Stimulated activated CD4-positive, alpha-beta T cell treated with anti-CD3 and anti-CD28 coated beads, Interleukin-1b, Interleukin-23, amount 100 ng/mL, for 1 hour (primary cell): ENCODE measurements at places on chromosomes 11 and 22.
A peak's percentile ranks its signal among the peaks of the same experiment; 100 is the strongest.

DNA sequence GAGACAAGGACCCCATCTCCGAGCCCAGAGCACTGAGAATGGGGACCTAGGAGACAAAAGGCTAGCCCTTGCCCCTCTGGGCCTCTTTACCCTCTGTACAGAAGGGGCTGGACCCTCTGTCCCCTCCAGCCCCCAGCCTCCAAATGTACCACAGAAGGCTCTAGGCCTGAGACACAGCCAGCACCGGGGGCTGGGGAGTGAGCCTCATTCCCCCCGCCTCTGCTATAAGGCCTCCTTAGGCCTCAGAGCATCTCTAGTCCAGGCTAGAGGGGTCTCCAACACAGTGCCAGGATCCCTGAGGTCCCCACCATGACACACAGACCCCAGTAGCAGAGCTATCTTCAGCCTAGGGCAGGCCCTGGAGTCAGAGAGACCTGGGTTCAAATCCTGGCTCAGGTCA is 4.8 kb downstream of the SMTN start:
- DNase-seq: no peak

DNA sequence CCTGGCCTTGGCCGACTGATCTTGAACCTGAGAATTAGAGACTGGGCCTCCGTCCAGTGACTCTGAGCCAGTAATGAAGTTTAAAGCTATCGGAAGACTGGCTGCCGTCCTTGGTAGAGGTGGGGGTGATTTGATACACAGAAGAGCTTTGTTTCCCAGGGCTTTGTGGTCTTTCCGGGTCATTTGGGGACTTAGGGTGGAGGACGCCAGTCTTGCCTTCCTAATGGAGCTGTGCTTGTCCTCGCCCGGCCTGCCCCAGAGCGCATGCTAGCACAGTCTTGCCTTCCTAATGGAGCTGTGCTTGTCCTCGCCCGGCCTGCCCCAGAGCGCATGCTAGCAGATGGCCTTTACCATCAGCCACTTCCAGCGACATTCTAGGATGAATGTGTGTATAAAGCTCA is 65.8 kb downstream of the ST3GAL4 start:
- DNase-seq: no peak

GRCh38 chr11:63767267-63767564 is 1.4 kb downstream of the ZFTA start:
- no peak for DNase-seq

GRCh38 chr22:37433786-37434185 is 6.5 kb upstream of the ELFN2 start:
- DNase-seq: no peak

GRCh38 chr11:20754933-20755332 is 85.5 kb downstream of the NELL1 start:
- no peak for DNase-seq

- DNase-seq: no peak
Observed at GRCh38 chr22:46036558-46037408, 59.8 kb upstream of the WNT7B start.

- no peak for DNase-seq
Observed at GRCh38 chr11:130454491-130455252, 6.2 kb downstream of the ADAMTS15 start.

GRCh38 chr22:48883211-48883960 is 944.3 kb downstream of the BRD1 start:
- DNase-seq: no peak

DNA sequence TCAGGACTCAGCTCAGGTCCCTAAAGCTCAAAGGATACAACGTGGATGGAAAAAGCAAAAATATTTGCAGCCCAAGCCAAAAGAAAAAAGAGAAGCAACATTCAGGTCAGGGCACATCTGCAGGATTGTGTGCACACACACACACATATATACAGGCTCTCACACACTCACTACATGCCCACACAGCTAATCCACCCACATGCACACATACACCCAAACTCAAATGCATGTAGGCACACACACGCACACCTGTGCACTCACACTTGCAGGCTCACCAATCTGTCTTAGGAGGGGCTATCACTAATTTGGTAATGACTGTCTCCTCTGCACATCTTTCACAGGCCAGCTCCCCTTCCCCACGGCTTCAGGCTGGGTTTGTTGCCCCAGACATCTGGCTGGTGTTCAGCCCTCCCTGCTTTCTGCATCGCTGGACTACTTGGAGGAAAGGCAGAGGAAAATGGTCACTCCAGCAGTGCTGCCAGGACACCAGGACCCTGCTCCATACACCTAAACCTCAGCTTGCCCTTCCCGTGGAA is 103.6 kb upstream of the DRD2 start:
- DNase-seq: no peak

- DNase-seq: no peak
Observed at GRCh38 chr11:112394304-112394703, 133.6 kb upstream of the PLET1 start.

GRCh38 chr11:47550288-47551047 is 2.5 kb downstream of the CELF1 start:
- DNase-seq: no peak

DNA sequence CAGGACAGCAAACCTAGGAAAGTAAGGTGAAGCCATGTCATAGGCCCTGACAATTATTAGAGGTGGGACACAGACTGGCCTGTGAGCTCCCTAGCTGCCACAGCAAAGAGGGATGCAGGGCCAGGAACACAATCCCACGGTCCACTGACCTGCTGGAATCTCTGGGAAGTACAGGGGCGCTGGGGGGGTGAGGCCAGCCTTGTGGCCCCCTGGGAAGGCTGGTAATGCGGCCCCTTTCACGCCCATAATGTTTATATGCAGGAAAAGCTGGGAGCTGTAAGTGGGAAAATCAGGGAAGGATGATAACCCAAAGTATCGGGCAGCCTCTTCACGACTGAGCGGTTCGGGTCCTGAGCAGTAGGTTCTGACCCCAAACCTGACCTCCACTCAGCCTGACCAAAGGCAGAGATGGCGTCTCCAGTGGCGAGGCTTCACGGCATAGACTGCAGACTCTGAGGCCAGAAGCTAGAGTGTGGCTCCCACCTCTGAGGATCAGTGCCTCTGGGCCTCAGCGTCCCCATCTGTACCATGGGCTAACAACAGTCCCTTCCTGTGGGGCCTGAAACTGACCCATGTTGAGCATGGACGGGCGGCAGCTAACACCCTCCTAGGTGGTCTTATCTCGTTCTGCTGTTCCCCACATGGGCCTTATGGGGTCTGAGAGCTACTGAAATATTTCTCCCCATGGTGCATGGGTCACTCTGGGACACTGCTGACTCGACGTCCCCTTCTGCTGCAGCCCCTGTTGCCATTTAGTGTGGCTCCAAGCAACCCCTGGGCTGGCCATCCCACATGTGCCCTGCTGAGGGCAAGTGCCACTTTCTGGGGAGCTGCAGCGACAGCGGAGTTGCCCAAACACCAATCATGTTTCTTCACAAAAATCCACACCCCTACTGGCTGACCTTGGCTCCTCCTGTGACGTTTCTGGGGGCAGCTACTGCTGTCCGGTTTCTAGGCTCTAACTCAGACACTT is 101.8 kb downstream of the PHF21B start:
- DNase-seq: no peak

DNA sequence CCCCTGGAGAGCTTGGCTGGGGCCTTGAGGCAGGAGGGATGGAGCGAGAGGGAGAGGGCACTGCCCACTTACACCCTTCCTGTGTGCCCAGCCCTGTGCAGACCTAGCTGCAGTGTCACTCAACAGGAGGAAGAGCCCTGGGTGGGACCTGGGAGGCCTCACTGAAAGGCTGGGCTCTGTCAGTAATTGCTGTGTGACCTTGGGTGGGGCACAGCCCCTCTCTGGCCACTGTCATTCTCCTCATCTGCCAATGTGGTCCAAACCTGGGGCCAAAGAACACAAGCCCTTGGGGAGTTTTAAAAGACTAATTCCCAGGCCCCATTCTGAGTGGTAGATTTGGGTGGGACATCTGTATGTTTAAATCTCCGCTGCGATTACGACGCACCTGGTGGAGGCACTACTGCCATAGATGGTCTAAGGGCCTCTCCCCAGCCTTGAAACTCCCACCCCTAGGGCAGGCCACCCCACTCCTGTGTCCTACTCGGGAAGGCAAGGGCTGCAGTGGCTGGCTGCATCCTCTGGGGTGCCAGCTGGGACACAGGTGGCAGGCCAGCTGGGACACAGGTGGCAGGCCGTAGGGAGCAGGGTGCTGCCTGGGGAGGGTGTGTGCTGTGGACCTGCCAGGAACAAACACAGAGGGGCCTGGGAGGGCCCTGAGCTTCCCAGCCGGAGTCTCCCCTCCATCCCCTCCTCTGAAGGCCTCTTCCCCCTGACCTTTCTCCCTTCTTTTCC is 12.3 kb upstream of the SOX10 start:
- DNase-seq: no peak

- no peak for DNase-seq
Observed at GRCh38 chr22:44193535-44193891, 12.8 kb downstream of the PARVG start.

- no peak for DNase-seq
Observed at GRCh38 chr22:36411589-36412258, 24.0 kb upstream of the MYH9 start.

GRCh38 chr11:61542705-61543104 is 34.2 kb downstream of the LRRC10B start:
- no peak for DNase-seq

DNA sequence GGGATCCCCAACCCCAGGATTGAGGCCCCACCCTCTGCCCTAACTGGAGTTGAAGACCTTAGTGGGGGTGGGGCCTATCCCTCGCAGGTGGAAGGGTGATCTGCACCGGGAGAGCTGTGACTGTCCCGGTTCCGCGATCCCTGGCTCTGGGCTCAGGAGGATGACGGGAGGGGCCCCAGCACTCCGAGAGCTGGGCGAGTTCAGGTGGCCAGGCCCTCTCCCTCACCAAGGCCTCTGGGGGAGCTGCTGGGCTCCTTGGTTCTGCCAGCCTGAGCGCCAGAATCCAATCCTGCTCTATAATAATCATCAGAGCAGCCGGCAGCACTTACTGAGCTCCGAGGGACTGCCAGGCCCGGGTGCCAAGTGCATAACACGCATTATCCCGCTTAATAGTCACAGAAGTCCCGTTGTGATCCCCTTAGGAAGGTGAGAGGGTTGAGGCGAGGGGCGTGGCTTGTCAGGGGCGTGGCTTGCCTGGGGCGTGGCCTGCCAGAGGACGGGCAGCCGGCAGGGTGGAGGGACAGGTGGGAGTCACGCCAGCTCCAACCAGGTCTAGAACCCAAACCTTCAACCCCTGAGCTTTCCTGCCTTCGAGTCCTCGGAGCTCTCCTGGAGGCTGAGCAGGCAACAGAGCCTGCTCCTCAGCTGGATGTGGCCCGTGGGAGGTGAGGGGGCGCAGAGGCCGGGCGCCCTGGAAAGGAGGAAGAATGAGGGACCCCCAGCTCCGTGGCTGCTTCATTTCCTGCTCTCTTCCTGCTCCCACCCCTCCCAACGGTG is 7.3 kb upstream of the SYT7 start:
- DNase-seq: peak; percentile 15

GRCh38 chr11:88167853-88168252 is 7.4 kb downstream of the RAB38 start:
- no peak for DNase-seq

GRCh38 chr11:3094223-3094824 is 37.1 kb upstream of the CARS1 start:
- DNase-seq: no peak

- DNase-seq: no peak
Observed at GRCh38 chr11:18641677-18642076, 7.5 kb upstream of the SPTY2D1 start.

DNA sequence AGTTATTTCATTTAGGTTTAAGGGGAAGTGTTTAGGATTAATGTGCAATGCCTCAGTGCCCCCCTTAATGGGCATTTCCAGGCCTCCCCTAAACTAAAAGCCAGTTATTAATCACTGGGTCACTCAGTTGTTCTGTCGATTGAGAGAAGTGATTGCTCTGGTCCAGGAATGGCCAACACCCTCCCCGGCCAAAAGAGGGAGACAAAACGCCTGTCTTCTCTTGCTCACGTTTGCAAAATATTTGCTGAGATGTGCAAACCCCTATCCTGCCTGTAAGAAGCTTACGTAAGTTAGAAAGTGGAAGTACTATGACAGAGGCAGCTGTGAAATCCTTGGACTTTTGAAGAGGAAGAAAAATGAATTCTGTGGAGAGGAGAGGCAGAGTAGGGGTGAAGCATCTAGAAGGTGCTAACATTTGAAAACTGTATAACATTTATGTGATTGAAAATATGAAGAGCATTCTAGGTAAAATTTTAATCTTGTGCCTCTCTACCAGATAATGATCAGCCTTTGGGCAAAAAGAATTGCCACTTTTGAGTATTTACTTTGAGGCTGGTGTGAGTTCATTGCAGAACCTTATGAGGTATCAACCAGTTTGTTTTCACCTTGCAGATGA is 37.7 kb downstream of the NTM start:
- no peak for DNase-seq

- no peak for DNase-seq
Observed at GRCh38 chr11:121207485-121208115, 85.0 kb upstream of the SC5D start.

GRCh38 chr11:121059605-121060004 is 35.7 kb downstream of the TBCEL start:
- no peak for DNase-seq

DNA sequence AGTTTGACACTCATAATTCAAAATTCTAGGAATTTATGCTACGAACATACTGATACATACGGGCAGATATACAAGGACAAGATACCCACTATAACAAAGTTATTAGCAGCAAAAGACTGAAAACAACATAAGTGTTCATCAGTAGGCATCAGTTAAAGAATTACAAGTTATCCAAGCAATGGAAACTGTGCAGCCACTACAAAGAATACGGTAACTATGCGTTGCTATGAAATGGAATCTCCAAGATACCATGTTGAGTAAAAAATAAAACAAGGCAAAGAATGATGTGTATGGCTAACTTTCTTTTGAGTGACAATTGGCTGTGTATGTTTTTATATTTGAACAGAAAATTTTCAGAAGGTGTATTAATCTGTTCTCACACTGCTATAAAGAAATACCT is 151.7 kb downstream of the ADAMTS15 start:
- no peak for DNase-seq

- DNase-seq: no peak
Observed at GRCh38 chr11:35292279-35292678, 127.1 kb downstream of the SLC1A2 start.

GRCh38 chr11:121488170-121488569 is 35.4 kb upstream of the SORL1-AS1 start:
- DNase-seq: no peak

- no peak for DNase-seq
Observed at GRCh38 chr11:26070714-26071380, 261.1 kb upstream of the ANO3 start.

GRCh38 chr11:113638376-113638775 is 67.7 kb downstream of the TMPRSS5 start:
- DNase-seq: no peak

GRCh38 chr11:111081021-111081511 is 164.5 kb upstream of the POU2AF2 start:
- DNase-seq: no peak

DNA sequence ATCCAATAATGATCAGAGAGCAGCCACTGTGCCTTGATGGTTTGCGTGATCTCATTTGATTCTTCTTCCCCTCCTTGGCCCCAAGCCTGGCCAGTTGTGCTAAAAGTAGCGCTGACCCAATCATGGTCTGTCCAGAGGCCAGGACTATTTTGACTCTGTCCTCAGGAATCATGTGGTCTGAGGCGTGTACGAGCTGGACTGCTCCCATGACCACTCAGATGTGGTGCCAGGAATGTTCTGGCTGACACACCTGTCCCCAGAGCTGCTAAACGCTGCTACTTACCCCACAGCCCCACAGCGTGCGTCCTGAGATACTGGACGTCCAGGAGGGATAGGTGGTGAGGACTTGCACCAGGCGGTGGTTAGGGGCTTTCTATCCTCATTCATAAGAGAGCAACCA is 70.5 kb downstream of the FEZ1 start:
- no peak for DNase-seq

GRCh38 chr11:99773646-99774045 is 752.9 kb downstream of the CNTN5 start:
- DNase-seq: no peak
